ENCODE measurements at places on chromosomes 11 and 22. TPM values are rescaled to one million over a fixed set of nuclear protein-coding genes. Genes with fewer than 3 reads are reported as not detected.

DNA sequence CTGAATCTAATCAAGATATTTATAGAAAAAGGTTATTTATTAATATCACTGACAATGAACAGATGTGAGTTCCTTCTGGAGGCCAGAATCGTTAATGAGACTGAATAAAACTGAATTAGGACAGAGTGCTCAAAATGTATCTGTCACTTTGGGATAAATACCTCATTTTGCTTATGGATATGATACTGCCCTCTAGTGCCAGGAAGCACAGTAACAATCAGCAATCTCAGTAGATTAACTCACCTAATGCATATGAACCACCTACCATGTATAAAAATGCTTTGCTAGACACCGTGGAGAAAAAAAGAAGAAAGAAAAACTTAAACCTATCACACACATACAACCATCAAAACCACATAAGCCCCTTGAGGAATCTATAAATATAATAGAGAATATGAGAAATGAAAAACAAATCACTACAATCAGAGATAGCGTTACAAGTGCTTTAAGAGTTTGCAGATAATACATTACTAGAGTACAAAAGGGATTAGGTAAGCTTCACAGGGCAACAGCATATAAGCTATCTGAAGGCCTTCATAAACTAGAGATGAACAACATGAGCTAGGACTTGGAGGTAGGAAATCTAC lies 117.4 kb downstream of the SGSM3 start:
- no peaks in the 10 kb centered on the region for H3K36me3 ChIP-seq
- H3K4me3 ChIP-seq: no peak overlapping the region
- no peak for DNase-seq

GRCh38 chr11:75896843-75897419 lies 81.9 kb downstream of the UVRAG start:
- no peak for DNase-seq
- no peaks in the 10 kb centered on the region for H3K4me1 ChIP-seq
- H3K4me3 ChIP-seq: no peak overlapping the region
- H3K27ac ChIP-seq: no peak overlapping the region
- peaks cover 2% of the 10 kb centered on the region for H3K36me3 ChIP-seq

DNA sequence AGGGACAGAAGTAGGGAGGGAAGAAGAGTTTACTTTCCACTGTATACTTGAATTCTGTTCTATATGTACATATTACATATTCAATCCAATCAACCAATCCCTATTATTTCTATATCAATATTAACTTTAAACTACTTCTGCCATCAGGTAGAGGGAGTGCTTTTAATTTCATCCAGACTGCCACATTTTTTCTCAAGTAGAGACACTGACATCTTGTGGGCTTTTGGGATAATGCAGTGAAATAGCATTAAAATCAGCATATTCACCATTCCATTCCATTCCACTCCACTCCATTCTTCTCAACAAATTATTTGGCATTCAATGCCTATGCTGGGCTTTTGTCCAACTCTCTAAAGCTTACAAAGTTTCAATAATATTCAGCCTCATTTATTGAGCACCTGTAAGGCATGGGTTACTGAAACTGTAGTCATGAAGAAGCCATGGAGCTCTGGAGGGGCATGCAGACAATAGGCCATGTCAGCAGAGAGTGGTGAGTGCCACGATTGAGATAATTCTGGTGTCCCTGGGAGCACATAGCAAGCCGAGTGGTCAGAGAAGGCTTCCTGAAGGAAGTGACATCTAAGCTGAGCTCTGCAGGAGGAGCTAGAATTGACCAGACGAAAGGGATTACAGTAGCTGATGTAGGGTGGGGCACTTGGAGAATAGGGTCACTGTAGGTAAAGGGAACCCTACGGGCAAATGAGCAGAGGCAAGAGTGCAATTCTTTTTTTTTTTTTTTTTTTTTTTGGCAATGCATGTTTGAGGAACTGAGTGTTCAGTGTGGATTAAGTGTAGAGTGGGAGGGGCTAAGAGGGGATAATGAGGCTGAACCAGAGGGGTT lies 12.8 kb upstream of the CLPB start:
- H3K4me3 ChIP-seq: no peak overlapping the region
- peaks cover 2% of the 10 kb centered on the region for H3K4me1 ChIP-seq
- H3K36me3 ChIP-seq: no peaks in the 10 kb centered on the region
- no peak overlapping the region for H3K27ac ChIP-seq

The PKDREJ gene
- not detected for total RNA-seq
